ENCODE measurements at places on chromosomes 4 and X.

DNA sequence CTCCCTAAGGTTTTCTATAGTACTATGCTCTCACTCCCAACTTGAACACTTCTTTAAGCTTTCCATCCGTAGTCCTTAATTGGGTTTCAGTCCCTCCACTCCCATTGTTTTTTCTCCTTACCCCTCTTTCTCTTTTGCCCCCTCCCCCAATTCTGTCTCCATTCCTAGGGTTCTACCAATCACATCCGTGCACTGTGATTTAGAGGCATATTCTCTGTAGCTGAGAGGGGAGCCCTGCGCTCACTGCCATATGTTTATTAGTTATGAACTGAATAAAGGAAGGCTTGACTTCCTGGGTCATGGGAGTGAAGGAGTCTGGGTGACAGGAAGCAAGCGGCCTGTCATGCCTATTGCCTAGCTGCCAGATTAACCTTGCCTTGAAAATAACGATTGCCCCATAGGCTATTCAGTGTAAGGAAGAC lies 471 bp downstream of the MCTS1 start:
- peak; percentile 17 for DNase-seq

GRCh38 chr4:81723019-81723884 lies 251.5 kb upstream of the RASGEF1B start:
- no peak for DNase-seq

GRCh38 chrX:69314436-69315348 lies 149.4 kb upstream of the PJA1 start:
- DNase-seq = peak; percentile 28

- peak; percentile 66 for DNase-seq
These were observed 1.0 kb downstream of the OTUD4 start for GRCh38 chr4:145179281-145179860.

Measured in neural progenitor cell (in vitro differentiated cells).